EL (cell line): ENCODE measurements at places on chromosomes 6 and 20.

DNA sequence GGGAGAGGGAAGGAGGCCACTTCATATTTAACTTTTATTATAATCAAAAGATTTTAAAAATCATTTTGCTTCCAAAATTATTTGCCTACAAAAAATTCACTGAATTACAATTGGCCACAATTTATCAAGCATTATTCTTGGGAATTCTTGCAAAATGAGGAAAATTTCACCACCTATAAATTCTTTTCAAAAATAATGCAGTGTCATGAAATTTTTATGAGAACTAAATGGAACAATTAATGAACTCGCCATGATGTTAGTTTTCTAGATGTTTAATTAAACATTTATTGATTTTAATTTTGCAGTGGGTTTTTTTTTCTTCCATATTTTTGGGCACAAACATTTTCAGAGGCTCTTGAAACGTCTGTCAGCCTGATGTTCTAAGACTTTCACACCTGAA is 5.8 kb upstream of the ZBP1 start:
- no peak for DNase-seq

DNA sequence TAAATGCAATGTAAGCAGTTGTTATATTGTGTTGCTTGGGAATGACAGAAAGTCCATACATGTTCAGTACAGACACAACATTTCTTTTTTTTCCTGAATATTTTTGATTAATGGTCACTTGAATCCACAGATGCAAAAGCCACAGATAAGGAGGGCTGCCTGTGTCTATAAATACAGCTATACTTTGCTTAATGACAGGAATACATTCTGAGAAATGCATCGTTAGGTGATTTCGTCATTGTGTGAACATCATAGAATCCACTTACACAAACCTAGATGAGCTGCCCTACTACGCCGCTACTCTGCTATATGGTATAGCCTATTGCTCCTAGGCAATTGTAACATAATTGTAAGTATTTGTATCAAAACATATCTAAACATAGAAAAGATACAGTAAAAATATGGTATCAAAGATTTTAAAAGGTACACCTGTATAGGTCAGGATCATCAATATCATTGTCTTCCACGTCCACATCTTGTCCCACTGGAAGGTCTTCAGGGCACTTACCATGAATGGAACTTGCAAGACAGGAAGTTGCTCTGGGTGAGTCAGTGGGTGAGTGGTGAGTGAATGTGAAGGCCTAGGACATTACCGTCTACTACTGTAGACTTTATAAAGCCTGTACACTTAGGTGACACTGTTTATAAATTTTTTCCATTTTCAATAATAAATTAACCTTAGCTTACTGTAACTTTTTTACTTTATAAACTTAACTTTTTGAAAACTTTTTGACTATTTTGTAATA is 27.9 kb upstream of the POPDC3 start:
- peak; percentile 71 for DNase-seq

DNA sequence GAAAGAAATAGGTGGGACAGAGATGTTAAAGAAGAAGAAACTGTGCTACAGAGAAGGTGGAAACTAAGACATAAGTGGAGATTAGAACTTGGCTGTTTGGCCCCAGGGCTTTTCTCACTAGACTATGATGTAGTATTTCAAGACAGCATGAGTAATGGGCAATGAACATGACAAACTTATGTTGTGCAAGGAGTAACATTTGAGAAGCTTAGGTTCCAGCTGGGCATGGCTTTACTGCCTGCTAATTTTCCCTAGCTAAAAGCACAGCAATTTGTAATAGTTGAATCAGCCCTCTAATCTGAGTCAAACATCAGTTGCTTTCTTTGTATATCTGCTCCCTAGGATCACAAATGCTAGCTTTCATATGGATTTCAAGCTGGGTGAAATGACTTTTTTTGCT is 294.3 kb upstream of the BMP2 start:
- no peak for DNase-seq

DNA sequence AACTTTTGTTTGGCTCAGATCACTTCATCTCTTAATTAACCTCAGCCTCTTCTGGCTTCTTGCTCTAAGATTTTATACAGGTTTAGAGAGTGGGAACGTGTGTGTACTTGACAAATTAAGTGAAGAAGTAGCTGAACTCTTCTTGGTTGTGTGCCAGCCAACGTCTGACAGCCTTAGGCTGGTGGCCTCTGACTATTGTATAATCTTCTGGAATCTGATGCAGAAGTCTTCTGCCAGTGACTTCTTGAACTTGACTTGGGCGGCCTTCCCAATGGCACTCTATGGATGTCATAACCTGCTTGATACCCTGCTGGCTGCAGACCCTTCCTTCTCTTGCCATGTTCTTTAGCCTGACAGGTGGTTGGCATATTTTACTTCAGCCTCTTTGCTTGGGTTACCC is 660.5 kb downstream of the DOK5 start:
- DNase-seq, result no peak

GRCh38 chr6:134173366-134173725 is 120.9 kb upstream of the SLC2A12 start:
- no peak for DNase-seq

DNA sequence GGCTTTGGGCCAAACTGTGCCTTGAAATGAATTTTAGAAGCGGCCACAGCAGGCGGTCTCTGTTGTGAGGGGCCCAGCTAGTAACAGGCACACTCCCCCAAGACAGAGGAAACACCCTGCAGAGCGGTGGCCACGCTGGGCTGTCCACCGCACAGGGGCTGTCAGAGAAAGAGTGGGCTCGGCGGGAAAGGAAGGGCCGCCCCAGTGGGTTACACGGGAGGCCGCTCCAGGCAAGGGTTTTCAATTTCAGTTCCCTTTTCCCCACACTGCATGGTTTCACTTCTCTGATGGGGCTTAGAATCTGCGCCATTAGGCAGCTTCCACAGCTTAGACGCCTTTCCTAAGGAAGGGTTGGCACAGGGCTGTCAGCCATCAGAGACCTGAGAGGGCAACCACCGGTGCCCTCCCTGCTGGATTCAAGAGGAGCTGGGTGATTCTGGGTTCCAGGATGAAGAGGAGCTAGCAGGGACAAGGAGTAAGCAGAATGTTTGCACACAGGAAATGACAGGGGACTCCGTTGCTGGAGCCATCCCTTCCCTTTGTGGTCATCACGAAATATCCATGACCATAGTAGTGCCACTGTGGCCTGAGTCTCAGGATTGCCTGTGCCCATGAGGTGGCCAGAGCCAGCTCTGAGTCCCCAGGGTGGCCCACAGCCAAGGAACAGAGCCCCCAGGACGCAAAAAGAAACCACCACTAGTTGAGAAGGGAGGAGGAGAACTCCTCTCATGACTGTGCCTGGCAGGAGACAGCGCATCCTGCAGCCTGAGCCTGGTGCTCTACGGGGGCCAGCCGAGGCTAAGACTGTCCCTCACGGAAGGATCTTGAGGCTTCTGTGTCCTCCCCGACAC is 282.7 kb downstream of the NRN1 start:
- DNase-seq, result no peak

GRCh38 chr20:15235471-15236198 is 898.2 kb upstream of the FLRT3 start:
- DNase-seq, result no peak

DNA sequence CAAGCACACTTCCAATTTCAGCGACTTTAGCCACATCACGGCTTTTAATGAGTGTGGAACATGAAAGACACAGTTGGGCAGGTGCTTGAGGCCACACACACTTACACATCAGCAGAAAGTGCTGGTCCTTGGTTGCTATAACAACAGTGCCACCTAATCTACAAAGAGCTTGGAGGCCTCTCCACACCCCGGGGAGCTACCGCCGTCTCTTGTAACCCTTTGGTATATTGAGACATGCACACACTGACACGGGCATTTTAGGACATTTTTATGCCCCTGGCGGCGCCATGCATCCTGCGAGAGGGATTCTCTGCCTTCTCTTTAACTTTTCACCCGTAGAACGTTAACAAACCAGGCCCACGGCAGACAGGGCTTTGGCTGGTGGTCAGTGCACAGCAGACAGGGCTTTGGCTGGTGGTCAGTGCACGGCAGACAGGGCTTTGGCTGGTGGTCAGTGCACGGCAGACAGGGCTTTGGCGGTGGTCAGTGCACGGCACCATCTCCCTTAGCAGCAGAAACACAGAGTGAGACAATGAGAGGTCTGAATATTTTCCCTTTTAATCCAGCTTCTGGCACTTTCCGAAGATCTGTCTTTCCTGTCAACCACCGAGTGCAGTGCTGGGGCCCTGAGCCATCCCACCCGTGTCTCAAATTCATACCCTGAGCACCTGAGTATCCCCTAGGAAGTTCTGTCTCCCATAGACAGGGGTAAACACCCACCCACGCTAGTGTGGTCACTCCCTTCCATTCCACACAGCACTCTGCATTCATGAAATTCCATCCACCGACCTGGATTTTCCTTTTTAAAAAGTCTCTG is 116.6 kb upstream of the RPS6KA2 start:
- no peak for DNase-seq

- DNase-seq, result peak; percentile 64
Observed at GRCh38 chr6:106444777-106445507, 84.4 kb downstream of the CRYBG1 start.

GRCh38 chr20:41664584-41664983 is 46.4 kb upstream of the CHD6 start:
- no peak for DNase-seq

DNA sequence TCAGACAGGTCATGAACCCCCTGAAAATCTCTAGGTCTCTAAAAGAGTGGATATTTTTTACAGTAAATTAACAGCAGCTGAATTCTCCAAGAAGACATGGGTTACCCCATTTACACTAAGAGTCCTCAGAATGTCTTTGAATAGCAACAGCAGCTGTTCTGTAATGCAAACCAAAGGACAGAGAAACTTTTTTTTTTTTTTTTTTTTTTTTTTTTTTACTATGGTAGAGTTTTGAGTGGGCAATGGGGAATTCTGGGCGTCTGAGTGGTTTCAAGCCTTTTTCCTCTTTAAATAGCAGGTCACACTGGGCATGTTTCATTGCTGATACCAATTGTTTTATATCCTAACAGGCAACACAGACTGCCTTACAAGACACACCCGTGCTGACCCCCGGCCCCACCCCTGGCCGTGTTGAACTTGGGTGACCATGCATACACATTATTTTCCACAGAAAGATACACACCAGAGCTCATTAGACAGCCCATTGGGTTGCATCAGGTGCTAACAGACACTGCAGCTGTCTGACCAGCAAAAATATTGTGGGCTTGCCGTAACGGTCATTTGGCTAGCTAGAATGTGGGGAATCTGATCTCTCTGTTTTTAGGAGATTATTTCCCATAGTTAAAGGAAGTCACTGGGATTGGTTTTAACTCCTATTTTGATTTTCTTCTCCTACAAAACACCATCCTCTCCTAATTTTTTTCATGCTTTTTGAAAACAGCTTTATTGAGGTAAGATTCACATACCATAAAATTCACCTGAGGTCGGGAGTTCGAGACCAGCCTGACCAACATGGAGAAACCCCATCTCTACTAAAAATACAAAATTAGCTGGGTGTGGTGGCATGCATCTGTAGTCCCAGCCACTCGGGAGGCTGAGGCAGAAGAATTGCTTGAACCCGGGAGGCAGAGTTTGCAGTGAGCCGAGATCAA is 26.7 kb upstream of the IRF4 start:
- DNase-seq, result no peak

GRCh38 chr6:11128608-11129007 is 17.1 kb upstream of the ERVFRD-1 start:
- DNase-seq, result no peak

DNA sequence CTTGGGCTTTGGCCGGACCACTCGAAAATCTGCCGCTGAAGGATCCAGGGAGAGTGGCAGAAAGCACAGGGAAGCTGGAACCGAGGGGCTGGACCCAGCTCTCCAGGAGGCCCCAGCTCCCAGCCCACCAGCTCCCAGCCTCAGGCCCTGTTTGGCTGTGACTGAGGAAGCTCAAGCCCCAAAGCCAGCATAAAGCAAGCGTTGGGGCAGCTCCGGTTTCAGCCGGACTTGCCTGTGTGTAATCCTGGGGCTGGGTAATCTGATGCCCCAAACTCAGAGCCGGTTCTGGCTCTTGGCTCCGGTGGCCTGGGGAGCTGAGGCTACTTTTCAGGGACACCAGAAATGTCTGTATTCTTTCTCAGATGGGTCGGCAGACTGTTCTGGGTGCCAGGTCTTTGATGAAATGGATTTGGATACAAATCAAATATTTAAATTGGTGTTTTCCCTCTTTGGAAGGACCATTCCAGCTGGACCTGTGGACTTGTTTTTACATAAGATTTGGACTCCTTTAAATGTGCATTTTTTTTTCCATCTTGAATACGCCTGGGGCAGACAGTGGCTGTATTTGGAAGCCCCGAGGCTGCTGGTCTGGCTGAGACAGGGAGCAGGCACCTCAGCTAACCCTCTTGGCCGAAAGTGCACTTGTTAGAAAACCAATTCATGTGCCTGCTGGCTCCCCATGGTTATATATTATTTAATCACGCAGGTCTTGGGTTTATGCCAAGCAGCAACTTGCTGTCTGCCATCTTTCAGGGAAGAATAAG is 29.7 kb downstream of the RPP40 start:
- peak; percentile 25 for DNase-seq

GRCh38 chr6:146590492-146590891 is 8.3 kb upstream of the ADGB start:
- DNase-seq, result no peak

GRCh38 chr20:39829661-39830060 is 859.4 kb downstream of the MAFB start:
- DNase-seq, result no peak

DNA sequence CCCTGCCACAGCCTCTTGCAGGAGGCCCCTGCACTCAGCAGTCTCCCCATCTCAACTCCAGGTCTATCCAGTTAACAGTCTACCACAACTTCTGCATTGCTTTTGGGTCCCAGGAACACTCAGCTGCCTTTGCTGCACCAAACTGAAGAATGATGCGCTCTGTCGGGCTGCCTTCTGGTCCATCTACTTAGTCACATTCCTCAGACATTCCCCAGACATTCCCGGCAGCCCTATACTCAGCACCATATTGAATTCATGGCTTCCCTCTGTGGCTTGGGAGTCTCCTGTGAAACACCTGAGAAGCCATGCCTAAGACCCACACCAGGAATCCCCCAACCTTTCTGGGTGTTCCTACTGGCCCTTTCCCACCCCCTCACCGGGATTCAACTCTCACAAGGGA is 99.6 kb upstream of the COL21A1 start:
- peak; percentile 52 for DNase-seq

- no peak for DNase-seq
Observed at GRCh38 chr6:137866200-137866913, 702 bp upstream of the TNFAIP3 start.

GRCh38 chr6:124158024-124158423 is 354.4 kb downstream of the NKAIN2 start:
- no peak for DNase-seq
